ENCODE measurements at places on chromosomes 12 and 14.
A peak's percentile ranks its signal among the peaks of the same experiment; 100 is the strongest.

GRCh38 chr14:103087343-103087835, 3.4 kb downstream of the LBHD2 start:
- no peak for DNase-seq

DNA sequence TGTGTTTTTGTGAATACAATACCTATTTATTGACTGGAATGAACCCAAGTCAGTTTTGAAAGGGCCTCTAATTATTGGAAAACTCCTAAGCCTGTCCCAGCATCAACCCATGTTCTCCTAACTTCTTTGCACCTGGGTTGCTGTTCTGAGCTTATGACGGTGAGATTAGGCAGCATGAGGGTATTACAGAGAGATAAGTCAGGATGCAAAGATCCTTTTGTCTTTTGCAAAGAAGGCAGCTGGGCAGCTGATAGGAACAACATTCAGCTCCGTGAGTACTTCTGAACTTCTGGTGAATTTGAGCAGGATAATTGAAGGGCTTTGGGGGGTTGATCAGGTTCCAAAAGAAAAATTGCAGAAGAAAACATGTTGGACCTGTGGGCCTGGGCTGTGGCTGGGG, at the start of gene PDE6H:
PDE6H (plus strand) TSS at position 227 of the 400 bp plus-strand sequence. CDS start 4,971 bp downstream, outside the sequence.
- no peak for DNase-seq

DNA sequence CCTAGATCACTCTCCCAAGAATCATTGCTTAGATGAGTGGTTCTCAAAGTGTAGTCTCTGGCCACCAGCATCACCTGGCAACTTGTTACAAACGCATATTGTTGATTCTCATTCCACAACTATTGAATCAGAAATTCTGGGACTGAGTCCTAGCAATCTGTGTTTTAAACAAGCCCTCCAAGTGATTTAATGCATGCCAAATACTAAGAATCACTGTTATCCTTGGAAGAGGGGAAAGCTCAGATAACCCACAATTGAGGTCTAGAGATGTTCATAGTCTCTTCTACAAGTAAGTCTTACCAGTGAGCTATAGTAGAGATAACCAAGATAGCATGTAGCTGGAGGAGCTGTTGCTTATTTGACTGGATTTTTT, 666.6 kb downstream of the DIO2 start:
- DNase-seq: no peak

DNA sequence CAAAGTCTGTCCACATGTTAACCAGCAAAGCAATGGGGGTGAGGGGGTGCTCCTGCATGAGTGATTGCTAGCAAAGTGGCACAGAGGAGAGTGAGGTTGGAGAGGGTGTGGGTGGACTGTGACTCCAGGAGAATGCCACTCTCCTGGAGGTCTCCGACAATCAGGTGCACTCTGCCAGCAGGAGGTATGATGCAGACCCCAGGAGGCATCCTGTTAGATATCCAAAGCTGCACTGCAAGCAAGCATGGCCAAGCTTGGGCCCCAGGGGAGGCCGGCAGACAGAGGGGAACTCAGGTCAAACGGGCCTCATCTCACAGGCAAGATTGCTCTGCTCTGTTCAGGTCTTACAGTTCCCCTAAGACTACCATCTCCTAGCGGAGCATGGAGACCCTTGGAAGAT, 73.5 kb upstream of the ALX1 start:
- DNase-seq: no peak

DNA sequence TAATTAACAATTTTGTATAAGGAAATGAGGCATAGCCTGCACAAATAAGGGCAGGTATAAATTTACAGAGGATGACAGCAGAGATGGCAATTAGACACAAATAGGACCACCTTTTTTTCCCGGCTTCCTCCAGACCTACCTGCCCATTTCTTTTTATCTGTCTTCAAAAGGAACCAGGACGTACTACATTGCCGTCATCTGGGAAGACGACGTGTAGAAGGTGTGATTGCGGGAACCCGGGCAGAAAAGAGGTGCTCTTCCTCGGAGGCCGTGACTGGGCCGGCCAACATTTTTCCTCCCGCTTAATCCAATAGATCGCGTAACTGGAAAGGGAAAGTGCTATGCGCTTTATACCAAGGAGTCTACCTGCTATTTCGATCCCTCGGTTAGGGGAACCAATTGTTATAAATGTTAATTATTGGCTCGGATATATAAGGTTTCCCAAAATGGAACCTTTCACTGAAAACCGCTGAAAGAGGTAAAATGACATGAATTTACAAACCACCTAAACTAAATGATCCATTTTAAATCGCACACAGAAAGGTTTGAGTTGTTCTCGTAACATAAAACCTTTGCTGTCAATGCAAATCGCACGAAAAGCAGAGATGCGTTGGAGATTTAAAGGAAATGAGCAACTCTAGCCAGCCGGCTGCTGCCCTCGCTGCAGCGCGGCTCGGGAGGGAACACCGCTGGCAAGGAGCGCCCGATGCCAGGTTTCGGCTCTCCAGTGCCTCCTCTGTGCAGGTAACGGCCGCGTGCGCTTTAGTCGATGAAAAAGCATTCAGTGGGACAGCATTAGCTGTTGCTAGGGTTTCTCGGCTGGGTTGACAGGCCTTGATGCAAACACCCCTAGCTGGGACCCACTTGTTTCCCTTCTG, 2.8 kb upstream of the SIX1 start:
- DNase-seq: no peak

- no peak for DNase-seq
Observed at GRCh38 chr12:55654511-55655214, 18.0 kb downstream of the OR10P1 start.

DNA sequence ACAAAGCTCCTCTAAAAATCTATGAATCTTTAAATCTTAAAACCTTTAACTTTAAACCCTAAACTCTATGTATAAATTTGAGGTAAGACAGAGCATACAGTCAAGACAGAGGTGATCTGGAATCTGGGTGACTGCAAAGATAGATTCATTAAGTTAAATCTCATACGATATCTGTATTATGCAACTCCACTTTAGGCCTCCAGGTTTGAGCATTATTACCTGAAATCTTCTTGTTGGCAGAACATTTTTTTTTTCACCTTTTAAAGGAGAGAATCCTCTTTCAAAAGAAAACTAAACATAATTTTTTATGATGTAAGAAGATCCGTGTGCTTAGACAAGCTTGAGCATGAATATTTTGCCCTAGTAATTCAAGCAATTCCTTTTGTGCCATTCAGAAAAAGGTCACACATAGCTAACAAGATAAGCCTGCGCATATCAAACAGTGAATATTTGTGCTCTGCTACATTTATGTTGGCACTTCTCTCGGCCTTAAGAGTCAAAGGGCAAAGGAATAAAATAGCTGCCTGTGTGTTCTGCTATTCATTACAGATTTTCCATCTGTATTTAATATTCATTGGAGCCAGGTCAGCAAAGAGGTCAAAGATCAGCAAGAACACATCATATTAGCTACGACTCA, 163.3 kb downstream of the TMTC3 start:
- DNase-seq: no peak

DNA sequence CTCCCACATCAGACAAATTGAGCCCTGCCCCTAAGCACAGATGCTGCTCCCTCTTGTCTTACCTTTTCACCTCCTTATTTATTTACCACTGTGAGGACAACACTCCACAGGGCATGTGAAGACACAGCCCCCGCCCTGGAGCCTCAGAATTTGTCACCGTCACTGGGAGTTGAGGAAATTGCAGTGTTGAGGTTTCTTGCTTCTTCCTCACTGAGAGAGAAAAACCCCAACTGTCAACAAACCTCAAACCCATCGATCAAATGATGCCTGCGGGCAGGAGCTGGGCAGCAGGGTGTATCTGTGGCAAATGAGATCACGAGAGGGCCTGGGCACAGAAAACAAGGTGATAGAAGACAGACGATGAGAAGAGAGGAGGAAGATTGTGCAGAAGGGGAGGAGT, 30.5 kb upstream of the PLEKHG3 start:
- DNase-seq: no peak

DNA sequence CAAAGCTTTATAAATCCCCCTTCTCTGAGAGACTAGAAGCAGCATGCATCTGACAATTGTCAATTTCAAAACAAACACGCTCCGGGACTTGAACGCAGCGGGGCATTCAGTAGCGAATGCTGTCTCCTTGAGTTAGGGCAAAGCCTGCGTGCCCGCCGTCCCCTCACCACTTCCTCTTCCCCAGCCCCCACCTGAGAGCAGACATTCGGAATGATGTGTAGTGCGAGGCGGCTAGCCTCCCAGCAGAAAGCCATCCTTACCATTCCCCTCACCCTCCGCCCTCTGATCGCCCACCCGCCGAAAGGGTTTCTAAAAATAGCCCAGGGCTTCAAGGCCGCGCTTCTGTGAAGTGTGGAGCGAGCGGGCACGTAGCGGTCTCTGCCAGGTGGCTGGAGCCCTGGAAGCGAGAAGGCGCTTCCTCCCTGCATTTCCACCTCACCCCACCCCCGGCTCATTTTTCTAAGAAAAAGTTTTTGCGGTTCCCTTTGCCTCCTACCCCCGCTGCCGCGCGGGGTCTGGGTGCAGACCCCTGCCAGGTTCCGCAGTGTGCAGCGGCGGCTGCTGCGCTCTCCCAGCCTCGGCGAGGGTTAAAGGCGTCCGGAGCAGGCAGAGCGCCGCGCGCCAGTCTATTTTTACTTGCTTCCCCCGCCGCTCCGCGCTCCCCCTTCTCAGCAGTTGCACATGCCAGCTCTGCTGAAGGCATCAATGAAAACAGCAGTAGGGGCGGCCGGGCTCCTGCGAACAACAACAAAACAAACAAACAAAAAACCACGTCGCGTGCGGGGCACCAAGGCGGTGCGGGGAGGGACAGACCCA, 2.2 kb downstream of the PRMT8 start:
- peak; percentile 27 for DNase-seq

- no peak for DNase-seq
Observed at GRCh38 chr14:21105095-21105494, 4.2 kb downstream of the TMEM253 start.

- no peak for DNase-seq
Observed at GRCh38 chr12:6868211-6869048, 1.1 kb downstream of the TPI1 start.

DNA sequence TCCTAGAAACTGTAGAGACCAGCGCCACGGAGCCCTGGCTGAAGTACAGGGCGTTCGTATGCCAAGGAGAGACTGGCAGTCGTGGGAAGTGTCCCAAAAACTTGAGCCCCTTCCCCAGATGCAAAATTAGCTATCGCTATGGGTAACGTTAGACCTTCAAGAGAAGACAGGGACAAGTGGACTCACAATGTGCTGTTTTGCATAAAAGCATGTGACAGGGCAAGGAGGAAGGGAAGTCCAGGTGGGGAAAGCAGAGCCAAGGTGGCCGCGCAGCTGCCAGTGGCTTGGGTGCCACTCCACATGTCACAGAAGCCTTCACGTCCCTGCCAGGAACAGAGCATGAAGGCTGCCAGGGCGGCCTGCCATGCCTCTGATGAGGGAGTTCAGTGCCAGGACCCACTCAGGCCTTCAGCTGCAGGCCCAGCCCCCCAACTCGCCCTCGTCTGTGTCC, 61.2 kb upstream of the DYNC1H1 start:
- DNase-seq: no peak

- DNase-seq: peak; percentile 13
Observed at GRCh38 chr14:70086685-70087379, 101.9 kb downstream of the SLC8A3 start.

DNA sequence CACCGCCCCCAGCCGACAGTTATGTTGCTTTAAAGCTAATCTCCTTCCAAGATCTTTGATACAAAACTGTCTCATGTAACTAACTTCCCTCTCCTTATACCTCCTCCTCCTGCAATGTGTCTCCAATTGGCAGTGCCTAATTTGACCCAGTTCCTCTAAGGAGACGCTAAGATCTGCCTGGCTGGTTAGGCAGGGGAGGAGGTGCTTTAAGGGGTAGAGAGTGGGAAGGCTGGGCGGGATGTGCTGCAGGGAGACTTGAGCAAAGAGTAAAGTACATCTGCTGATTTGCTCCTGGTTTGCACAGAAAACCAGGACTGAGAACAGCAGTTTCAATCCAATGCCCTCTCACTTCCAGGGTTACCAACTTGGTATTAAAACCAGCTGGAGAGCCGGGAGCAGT, 7.4 kb upstream of the IKZF4 start:
- DNase-seq: no peak

GRCh38 chr12:18849761-18850160, 111.8 kb downstream of the CAPZA3 start:
- DNase-seq: no peak

DNA sequence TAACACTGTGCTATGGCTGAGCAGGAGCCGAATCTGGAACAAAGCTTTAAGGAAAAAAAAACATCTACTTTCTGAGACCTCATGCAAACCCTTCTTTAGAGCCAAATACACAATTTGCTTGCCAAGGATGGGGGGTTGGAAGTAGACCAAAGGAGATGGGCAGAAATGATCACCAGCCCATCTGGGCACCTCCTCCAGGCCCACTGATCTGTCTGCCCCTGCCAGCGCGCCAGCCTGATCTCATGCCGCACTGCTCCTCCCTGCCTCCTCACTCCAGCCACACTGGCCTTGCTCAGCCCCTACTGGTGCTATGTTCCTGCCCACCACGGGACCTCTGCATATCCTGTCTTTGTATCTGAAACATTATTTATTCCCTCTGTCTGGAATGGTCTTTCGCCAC, 24.8 kb upstream of the RAB35 start:
- no peak for DNase-seq

DNA sequence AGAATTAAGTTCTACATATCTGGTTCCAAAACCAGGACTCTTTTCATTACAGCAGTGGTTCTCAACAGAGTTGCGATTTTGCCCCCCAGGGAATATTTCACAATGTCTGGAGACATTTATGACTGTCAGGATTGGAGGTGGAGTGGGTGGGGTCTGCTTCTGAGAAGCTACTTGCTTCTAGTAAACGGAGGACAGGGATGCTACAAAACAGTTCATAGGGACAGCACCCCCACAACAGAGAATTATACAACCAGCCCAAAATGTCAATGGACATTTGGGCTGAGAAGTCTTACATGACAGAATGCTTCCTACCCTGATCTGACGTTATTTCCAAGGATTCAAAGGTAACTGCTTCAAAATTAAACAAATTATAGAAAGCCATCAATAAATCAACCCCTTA, 739 bp upstream of the SPATA7 start:
- no peak for DNase-seq

GRCh38 chr14:80455031-80455430, 243.7 kb upstream of the DIO2 start:
- no peak for DNase-seq

DNA sequence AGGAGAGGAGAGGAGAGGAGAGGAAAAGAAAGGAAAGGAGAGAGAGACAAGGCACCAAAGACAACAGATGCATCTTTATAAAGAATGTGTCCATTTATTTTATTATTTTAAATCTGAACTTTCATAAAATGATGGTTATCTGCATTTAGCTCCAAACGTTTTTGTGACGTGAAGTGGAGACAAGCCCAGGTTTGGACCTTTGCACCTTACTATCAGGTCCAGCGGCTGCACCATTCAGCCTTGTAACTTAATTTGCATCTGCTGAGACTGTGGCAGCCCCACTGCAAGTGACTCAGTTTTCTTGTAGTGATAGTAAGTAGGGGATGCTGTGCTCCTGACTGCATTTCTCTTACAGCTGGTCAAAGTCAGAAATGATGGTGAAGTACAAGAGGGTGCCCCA, 130.7 kb downstream of the NTF3 start:
- DNase-seq: no peak

GRCh38 chr12:104951759-104952509, 6.2 kb downstream of the SLC41A2 start:
- DNase-seq: no peak

Data from SHP77 (cell line).